ENCODE measurements at places on chromosomes 11 and 22.

DNA sequence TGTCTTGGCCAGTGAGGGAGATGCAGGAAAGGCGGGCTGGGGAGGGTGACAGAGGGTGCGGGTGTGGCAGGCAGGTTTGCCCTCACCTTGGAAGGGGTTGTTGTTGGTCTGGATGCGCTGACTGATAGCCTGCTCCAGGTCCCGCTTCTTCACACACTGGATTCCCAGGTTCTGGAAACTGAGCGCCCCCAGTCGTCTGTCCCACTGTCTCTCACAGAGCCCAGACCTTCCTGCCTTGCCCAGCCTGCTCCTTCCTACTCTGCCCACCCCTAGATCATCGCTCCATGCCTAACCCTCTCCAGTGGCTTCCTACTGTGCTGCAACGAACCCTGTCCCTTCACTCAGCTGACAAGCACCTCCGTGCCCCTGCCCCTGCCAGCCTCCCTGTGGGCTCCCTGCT, 2.7 kb downstream of the RELA start:
- DNase-seq, result no peak

GRCh38 chr11:72069787-72070251, 10.5 kb downstream of the NUMA1 start:
- no peak for DNase-seq

GRCh38 chr11:94077552-94078293, 50.9 kb upstream of the PANX1 start:
- DNase-seq, result no peak

- no peak for DNase-seq
Observed at GRCh38 chr11:78379039-78379670, 38.5 kb downstream of the GAB2 start.

- DNase-seq, result peak; percentile 23
Observed at GRCh38 chr11:118436639-118437207, 431 bp downstream of the KMT2A start.

DNA sequence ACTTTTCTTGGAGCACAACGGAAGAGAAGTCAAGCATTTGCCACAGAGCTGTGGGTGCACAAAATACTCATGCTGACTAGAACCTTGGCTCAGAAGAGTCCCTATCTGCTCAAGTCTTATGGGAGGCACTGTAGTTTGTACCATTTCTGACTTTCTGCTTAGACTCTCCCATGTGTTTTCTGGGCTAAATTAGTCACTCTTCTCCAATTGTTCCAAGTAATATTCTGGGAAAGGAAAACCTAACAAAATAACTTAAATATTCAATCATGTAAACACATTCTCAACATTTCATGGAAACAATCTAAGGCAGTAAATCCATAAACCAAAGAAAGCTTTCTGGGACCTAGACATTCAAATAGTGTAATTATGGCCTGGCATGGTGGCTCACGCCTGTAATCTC, 220.7 kb downstream of the SWAP70 start:
- no peak for DNase-seq

DNA sequence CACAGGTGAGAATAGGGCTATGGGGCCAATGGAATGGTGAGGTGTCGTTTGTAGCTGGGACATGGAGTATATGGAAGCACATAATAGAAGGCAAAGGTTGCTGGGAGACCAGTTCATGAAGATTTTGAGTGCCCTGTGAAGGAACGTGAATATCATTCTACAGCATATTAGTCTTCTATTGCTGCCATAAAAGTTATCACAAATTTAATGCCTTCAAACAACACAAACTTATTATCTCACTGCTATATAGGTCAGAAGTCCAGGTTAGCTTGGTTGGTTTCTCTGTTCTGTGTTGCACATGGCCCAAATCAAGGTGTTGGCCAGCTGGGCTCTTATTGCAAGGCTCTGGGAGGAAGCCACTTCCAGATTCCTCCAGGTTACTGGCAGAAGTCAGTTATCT, 110.6 kb downstream of the SYN3 start:
- DNase-seq, result no peak

GRCh38 chr22:42304324-42304790, 33.9 kb upstream of the TCF20 start:
- no peak for DNase-seq

- no peak for DNase-seq
Observed at GRCh38 chr11:86052693-86053641, 15.9 kb downstream of the PICALM start.

DNA sequence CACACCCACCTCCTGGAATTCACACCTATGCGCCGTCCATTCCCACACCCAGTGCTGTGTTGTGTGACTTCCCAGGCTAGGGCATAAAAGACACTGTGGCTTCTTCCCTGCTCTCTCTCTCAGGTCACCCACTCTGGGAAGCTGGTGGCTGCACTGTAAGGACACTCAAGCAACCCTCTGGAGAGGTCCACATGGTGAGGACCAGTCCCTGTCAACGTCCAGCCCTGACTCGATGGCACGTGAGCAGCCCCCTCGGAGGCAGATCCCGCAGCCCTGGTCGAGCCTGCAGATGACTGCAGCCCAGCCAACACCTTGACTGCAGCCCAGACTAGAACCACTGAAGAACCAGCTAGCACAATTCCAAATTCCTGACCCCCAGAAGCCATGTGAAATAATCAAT, 16.2 kb downstream of the CBX7 start:
- no peak for DNase-seq

DNA sequence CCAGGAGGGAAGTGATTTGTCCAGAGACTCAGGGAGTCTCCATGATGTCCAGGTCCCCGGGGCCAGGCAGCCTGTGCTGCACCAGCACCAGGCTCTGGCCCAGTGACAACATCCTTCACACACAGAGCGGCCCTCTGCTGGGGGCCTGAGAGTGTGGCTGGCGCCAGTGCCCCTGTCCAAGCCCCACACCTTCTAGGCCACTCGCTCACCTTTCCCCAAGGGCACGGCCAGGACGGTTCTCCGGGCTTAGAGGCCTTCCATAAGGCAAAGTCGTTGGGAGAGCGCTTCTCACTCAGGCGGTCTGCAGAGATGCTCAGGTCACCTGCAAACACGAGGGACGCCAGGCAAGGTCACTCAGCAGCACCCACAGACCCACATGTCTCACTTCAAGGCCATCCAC, 27.9 kb upstream of the NAP1L4 start:
- DNase-seq, result no peak

- DNase-seq, result no peak
Observed at GRCh38 chr11:27280140-27280539, 82.9 kb downstream of the CCDC34 start.

DNA sequence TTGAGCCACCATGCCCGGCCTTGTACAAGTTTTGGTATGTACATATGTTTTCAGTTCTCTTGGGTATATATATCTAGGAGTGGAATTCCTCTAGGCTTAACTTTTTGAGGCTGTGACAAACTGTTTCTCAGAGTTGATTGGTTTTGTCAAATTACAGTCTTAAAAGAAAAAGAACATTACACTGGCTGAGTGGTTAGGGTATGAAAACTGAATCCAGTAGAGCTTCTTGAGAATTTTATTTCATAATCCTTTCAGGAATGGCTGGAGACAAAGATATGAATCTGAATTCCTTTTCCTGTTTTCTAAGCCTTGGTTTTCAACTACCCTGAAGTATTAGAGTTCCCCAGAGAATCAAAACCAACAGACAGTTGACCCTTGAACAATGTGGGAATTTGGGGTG, 6.5 kb downstream of the METTL15 start:
- no peak for DNase-seq

- no peak for DNase-seq
Observed at GRCh38 chr11:32068134-32068870, 22.6 kb upstream of the RCN1 start.

DNA sequence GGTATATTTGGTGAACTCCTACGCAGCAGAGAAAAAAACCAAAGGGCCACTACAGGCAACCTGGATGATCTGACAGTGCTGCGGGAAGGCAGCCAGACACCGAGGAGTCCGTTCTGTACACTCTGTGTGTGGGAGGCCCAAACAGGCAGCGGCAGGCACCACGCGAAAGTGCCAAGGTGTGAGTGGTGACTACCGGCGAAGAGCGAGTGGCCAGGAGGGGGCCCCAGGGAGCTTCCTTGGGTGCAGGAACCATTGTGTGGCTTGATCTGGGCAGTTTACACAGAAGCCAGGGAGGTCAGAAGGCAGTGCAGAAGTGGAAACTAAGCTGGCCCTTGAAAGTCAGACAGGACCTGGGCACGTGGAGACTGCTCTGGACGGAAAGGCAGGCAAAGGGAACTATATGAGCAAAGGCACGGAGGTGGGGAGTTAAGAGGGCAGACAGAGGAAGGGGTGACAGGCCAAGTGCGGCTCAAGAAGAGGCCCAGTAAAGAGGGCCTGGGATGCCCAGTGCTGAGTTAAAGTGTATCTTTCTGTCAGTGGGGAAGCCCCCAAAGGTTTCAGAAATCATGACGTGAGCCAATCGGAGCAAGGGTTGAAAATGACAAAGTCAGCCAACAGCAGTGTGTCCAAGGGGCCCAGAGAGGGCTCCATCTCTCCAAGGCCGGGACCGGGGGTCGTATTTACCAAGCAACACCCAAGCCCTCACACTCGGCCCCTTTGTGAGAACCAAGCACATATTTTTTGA, 10.6 kb downstream of the TMEM184B start:
- peak; percentile 78 for DNase-seq

GRCh38 chr22:44658311-44658953, 43.6 kb upstream of the PRR5 start:
- no peak for DNase-seq

GRCh38 chr22:26414347-26414746, 14.7 kb upstream of the ASPHD2 start:
- no peak for DNase-seq

- DNase-seq, result no peak
Observed at GRCh38 chr11:126878913-126879482, 121.6 kb downstream of the KIRREL3 start.

DNA sequence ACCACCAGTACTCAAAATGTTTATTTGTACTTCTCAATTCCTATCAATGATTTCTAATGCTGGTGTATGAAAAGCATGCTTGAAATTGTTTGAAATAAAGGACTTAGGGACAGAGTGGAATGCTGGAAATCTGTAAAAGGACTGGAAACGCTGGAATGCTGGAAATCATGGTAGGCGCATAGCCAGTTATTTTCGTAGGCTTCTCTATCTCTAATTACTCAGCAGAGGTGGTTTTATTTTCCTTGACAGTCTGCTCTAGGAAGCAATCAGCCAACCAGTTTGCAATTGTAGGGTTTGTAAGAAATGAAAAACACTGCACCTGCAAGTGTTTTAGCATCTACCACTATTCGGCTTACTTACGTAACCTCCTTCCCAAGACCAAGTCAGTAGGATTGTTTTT, 788 bp downstream of the LIN7C start:
- no peak for DNase-seq

GRCh38 chr22:28095316-28096095, 176.4 kb upstream of the PITPNB start:
- DNase-seq, result no peak

- no peak for DNase-seq
Observed at GRCh38 chr11:126782810-126783209, 217.8 kb downstream of the KIRREL3 start.

DNA sequence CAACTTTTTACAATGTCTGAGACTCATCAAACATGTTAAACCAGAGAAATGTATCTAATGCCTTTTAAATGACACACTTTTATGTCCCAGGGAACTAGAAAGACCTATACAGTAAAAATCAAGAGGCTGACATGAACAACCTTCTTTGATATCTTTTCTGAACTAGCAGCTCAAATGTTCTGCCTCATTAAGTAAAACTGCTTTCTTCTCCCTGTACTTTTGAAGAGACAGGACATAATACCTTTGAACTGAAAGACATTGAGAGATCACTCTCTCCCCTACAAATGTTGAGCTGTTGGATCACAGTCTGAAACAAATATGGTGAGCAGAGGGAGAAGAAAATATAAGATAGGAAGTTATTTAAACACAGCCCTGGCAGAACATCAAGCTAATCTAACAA, 123.0 kb downstream of the FAM181B start:
- no peak for DNase-seq

- no peak for DNase-seq
Observed at GRCh38 chr11:77446911-77447629, 26.8 kb downstream of the PAK1 start.

DNA sequence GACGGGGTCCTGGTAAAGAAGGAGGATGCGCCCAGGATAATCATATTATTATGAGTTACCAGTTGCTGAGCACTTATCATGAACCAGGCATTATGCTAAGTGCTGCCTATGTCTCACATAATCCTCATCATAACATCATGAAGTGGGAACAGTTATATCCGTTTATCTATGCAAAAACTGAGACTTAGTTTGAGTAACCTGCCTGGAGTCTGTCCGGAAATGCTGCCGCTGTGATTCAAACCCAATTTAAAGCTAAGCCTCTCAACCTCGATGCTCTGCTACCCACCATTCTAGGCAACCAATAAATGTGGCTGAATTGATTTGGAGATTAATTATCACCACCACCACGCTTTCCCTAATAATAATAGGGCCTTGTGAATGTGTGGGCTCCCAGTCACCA, 111.5 kb upstream of the CLMP start:
- DNase-seq, result no peak

- no peak for DNase-seq
Observed at GRCh38 chr11:134956450-134957210, 544.6 kb upstream of the B3GAT1 start.

- DNase-seq, result peak; percentile 56
Observed at GRCh38 chr11:59172345-59173079, 580 bp downstream of the DTX4 start.

GRCh38 chr11:79546351-79546750, 105.5 kb upstream of the TENM4 start:
- DNase-seq, result no peak

DNA sequence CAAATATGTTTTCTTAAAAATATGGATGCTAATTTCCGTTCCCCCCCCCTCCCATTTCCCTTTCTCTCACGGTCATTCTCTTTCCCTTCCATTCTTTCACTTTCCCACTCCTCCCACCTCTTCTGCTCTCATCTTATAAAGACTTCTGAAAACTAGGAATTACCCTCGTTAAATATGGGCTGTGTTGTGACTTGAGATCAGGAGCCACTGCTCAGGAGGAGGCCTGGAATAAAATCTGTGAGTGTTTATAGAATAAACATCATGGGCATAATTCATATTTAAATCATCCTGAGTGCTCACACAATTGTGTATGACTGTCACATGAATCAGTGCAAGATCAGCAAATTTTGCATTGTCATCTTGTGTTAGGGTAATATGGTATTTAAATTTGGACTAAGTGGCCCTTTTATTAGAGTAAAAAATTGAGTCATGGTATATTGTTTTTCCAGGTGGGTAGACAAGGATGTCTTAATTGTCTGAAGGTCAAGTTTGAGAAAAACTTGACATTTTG, 208.0 kb downstream of the DDX10 start:
- no peak for DNase-seq

DNA sequence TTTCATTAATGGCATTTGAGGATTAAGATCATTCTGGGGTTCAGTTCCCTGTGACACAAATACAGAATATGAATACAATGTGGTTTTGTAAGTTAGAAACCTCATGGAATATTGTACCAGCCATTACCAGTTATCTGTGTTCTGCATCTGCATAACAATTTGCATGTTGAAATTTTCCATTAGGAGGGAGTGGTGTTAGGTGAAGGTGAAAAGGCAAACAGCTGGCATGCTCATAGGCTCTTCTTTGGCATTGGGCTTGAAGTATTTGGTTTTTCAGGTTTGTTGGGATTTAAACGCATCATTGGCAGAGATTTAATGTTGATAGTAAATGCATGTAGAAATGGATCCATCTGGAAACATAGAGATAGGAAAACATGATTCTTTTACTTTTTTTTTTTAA, 18.6 kb downstream of the RTN3 start:
- no peak for DNase-seq

All from WTC11 (cell line).